ENCODE measurements at places on chromosomes 2 and 18.

DNA sequence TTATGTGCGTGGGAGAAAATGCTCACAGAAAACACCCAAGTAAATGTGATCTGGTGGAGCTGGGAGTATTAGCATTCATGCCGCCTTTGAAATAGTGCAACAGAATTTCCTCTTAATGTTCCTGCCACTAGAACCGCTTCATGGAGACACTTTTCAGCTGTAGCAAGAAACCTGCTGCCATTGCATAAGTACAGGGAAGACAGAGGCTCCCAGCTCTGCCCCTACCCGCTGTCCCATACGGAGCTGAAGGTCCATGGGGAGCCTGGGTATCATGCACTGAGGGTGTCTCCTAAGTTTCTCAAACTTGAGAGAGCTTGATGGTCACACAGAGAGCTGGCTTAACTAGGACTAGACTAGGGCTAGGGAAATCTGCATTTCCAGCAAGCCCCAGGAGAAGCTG, 49.6 kb downstream of the CRIM1 start:
- DNase-seq, result no peak

DNA sequence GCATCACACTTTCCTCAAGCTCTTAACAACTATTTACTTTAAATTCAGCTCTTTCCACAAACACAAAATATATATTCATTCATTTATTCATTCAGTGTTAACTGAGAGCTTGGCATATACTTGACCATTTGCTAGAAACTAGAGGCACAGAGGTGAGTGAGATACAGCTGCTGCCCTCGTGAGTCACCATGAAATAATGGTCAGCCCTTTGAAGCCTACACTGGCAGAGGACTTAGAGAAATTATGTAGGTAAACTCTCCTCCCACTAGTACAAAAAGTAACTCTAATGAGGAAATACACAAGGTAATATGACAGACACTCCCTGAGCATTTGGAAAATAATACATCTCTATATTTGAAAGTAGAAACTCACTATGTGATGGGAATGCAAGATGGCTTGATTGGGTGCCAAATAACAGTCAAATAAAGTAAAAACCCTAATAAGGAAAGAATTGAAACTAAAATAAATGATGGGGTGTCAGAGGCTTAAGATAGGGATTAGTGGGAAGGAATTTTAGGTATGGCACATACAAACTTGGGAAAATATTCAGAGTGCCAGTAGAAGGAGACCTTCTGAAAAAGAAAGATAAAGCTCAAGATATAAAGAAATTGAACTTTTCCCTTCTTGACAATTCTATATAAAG, 61.1 kb downstream of the ANTXR1 start:
- DNase-seq, result no peak

GRCh38 chr2:111071600-111072171, 49.0 kb upstream of the BCL2L11 start:
- no peak for DNase-seq

DNA sequence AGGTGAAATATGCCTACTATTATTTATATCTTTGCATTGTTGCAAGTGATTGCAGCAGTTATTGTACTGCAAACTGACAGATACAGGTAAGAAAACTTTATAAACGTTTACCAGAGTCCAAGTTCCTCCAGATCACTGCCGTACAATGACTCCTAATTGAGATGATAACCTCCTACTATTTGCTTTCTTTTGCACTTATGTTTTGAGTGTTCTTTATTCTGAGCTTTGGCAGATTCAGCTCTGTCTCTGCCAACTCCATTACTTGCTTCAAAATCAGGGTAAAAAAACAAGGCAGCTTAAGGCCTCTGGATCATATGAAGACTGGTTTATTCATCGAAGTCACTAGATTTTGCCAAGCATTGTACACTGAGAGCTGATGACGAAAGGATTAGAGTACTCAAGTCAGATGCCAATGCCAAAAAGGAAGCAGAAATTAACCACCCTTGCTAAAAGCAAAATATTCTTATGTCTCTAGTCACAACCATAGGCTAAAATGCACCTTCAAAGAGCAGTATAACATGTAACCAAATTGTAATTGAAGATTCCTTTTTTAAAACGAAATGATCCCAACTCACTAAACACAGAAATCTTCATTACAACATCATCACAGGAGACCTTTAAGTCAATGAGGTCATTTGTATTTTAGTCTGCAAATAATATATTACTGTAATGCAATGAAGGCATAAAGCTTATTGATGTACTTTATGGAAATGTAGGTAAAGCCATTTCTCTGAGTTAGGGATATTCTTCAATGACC, 10.5 kb upstream of the IKZF2 start:
- DNase-seq, result no peak

GRCh38 chr2:174603280-174603679, 5.7 kb upstream of the WIPF1 start:
- no peak for DNase-seq

GRCh38 chr18:62967089-62967488, 251.7 kb downstream of the PHLPP1 start:
- DNase-seq, result no peak

GRCh38 chr2:43637030-43637803, at the start of gene PLEKHH2:
Gene PLEKHH2, plus strand, starts transcription at chr2:43637260. Its CDS starts 7,414 bp downstream, at chr2:43644674.
- DNase-seq, result peak; percentile 95

GRCh38 chr2:203871371-203871983, 3.9 kb downstream of the CTLA4 start:
- DNase-seq, result no peak

DNA sequence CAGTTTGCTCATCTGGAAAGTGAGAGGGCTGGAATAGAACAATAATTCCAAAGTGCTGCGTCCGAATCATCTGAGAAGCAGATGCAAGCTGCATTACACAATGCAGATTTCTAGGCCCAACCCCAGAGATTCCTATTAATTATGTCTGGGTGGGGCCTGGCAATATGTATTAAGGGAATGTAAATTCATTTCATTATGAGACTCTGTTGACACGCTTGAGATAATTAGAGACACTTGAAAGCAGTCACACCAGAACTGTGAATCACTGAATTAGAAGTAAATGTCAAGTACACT, 54.7 kb upstream of the HK2 start:
- no peak for DNase-seq

DNA sequence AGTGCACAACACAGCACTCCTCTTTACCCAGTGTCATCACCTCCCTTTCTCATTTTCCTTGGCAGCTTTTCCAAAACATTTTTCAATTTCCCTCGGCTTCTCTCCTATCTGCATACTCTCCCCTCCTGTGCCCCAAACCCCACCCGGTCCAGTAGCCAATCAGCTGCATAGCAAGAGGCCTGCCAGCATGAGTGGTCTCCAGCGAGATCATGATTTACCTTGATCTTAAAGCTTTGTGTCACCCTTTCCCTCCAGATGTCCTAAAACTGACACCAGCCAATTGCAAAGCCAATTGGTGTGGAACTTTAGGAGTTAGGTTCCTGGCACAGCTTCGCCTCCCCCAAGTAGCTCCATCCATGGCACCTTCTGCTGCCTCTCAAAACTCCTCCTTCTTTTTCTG, 45.2 kb upstream of the SH3RF3 start:
- DNase-seq, result no peak

DNA sequence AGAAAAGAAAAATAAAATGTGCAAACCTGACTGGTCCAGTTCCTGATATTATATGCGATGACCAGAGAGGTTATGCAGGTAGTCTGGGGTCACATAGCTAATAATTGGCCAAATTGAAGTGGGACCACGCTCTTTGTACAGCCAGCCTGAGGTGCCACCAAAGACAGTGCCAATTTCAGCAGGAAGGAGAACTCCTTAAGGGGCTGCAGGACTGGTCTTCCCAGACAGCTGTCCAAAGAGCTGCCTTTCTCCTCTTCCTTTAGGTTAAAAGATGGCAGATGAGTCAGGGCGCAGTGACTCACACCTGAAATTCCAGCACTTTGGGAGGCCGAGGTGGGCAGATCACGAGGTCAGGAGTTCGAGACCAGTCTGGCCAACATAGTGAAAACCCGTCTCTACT, 95.5 kb downstream of the ACKR3 start:
- DNase-seq, result peak; percentile 9
